ENCODE measurements at places on chromosomes 12 and 14. TPM values are rescaled to one million over a fixed set of nuclear protein-coding genes. Genes with fewer than 3 reads are reported as not detected.

The SPRYD4 gene
- total RNA-seq: 4.4 TPM

The KCNC2 gene
- not detected for total RNA-seq

The KERA gene
- not detected for total RNA-seq

The PYGL gene
- total RNA-seq: 44.5 TPM

The AGAP2 gene
- 1.9 TPM for total RNA-seq

The FAM177A1 gene
- total RNA-seq: 34.8 TPM

The TPPP2 gene
- total RNA-seq: not detected

The ASCL1 gene
- total RNA-seq: not detected

The OTX2 gene
- total RNA-seq: not detected

The PAPLN gene
- total RNA-seq: 0.25 TPM

The ORAI1 gene
- 16.9 TPM for total RNA-seq

The AKAP6 gene
- 0.50 TPM for total RNA-seq

The ADGRD1 gene
- total RNA-seq: not detected

The NEK9 gene
- 24.7 TPM for total RNA-seq

The PTPN11 gene
- 48.8 TPM for total RNA-seq

The ADAM20 gene
- total RNA-seq: not detected

The ADCY4 gene
- total RNA-seq: 2.9 TPM

The SSPN gene
- 10.6 TPM for total RNA-seq

The POLE gene
- total RNA-seq: 104 TPM

The LMO3 gene
- total RNA-seq: not detected

The CGRRF1 gene
- 1.1 TPM for total RNA-seq

The IAPP gene
- not detected for total RNA-seq

The ARHGEF25 gene
- total RNA-seq: not detected

The NGB gene
- total RNA-seq: not detected

The MIP gene
- 0.15 TPM for total RNA-seq

The AMHR2 gene
- not detected for total RNA-seq

The CISTR gene
- not detected for total RNA-seq

The KCNH3 gene
- not detected for total RNA-seq

The LTB4R gene
- 9.8 TPM for total RNA-seq

The LMNTD1 gene
- not detected for total RNA-seq

The CELA1 gene
- total RNA-seq: not detected

The HOXC5 gene
- total RNA-seq: 0.41 TPM

The SIX1 gene
- total RNA-seq: 0.05 TPM

The KRT77 gene
- total RNA-seq: not detected

The RFX4 gene
- not detected for total RNA-seq

The SRRM4 gene
- total RNA-seq: not detected

The ACOT6 gene
- total RNA-seq: not detected

The SLC17A8 gene
- total RNA-seq: not detected

The RIMBP2 gene
- total RNA-seq: 0.97 TPM

The NDUFA9 gene
- total RNA-seq: 71.4 TPM

The P2RX7 gene
- total RNA-seq: not detected

The VEZT gene
- total RNA-seq: 18.2 TPM

The CRACR2A gene
- total RNA-seq: 31.3 TPM

The KRT79 gene
- not detected for total RNA-seq

The WNT1 gene
- total RNA-seq: not detected

The KLHDC1 gene
- total RNA-seq: not detected

The CMA1 gene
- not detected for total RNA-seq

Data from HT-29 (cell line).